BJ (cell line): ENCODE measurements at places on chromosomes 5 and 9. TPM values are rescaled to one million over a fixed set of nuclear protein-coding genes. Genes with fewer than 3 reads are reported as not detected.

- DNase-seq: no peak
Measured at GRCh38 chr5:149711338-149711737, 18.8 kb upstream of the PPARGC1B start.

GRCh38 chr5:36944607-36945225, 68.1 kb downstream of the NIPBL start:
- DNase-seq: no peak

- DNase-seq: no peak
Measured at GRCh38 chr9:127067603-127068220, 54.7 kb downstream of the ANGPTL2 start.

DNA sequence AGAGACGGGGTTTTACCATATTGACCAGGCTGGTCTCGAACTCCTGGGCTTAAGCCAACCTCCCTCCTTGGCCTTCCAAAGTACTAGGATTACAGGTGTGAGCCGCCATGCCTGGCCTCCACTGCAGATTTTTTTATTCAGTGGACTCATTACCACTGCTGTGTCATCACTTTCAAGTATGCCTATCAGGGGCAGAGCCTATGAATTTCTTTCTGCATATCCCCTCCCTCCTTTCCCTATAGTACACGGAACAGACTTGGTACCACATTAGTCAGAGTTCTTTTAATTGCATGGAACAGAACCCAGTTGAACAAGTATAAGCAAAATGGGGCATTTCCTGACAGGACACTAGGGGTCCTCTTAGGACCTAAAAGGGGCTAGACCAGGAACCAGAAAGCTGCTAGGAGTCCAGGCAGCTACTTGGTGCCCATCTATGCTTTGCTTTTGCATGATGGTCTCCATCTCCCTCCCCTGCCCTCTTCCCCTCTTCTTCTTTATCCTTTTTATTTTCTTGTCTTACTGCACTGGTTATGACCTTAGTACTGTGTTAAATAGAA, 5.8 kb downstream of the BSPRY start:
- no peak for DNase-seq

- DNase-seq: no peak
Measured at GRCh38 chr9:16561121-16561520, 309.3 kb downstream of the BNC2 start.

- no peak for DNase-seq
Measured at GRCh38 chr9:93826209-93826608, 128.9 kb downstream of the BARX1 start.

DNA sequence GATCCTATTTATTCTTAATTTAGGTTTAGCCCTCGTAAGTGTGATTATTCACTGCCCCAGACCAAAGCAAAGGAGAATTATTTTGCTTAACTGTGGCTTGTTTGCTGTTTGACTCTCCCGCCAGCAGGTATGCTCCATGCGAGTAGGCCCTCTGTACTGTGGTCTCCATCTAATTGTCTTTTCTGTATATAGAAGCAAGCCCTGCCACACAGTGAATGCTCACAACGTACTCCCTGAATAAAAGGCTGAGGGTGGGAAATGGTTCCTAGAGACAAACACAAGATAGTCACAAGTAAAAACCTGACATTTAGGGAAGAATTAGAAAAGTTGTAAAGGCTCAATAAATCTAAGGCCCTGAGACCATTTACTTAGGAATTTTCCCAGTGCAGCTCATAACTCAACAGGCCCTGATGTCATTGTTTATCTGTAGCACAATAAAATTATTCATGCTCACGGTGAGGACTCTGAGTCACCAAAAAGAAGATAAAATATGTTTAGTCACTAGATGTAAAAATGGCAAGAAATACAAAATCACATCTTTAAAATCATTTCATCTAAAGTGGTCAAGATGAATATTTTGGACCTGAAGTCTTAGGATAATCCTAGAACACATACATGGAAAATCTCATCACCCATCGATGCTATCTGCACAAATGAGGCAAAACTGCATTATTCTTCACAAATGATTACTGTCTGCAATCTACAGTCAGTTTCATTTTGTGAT, 473.2 kb downstream of the ENC1 start:
- peak; percentile 89 for DNase-seq

DNA sequence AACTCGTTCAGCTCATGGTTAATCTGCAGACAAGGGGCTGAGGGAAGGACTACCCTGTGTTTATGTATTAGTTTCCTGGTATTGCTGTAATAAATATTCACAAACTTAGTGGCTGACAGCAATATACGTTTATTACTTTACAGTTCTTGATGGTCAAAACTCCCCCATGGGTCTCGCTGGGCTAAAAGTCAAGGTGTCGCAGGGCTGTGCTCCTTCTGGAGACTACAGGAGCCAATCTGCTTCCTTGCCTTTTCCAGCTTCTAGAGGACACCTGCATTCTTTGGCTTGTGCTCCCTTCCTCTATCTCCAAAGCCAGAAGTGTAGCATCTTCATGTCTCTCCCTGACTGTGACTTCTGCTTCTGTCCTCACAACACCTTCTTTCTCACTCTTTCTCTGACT, 653.8 kb upstream of the RIOK2 start:
- DNase-seq: no peak

- no peak for DNase-seq
Measured at GRCh38 chr5:21145376-21145775, 1157.4 kb upstream of the CDH18 start.

DNA sequence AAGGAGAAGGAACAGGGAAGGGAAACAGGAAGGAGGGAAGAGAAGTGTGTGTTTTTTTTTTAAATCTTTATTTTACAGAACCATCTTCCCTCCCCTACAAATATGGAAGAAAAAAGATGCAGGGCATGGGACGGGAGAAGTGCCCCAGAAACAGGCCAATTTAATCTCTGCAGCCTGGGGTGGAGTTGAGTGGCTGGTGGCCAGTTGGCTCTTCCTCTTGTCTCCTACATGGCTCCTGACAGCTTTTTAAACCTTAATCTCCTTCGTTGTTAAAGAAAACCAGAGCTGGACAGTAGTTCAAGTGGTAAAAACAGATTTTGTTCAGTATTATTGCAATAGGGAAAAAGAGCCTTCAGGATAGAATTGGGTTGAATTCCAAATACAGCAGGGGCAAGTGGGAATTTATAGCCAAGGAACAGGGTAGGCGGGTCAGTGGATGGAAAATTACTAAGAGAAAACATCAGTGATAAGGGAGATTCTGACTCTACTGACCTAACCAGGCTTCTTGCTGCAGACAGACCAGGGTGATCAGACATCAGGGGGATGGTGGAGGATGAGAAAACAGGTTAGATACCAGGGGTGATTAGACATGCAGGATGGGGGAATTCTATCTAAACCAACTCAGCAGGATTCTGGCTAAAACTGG, 125.1 kb upstream of the CLINT1 start:
- DNase-seq: no peak

DNA sequence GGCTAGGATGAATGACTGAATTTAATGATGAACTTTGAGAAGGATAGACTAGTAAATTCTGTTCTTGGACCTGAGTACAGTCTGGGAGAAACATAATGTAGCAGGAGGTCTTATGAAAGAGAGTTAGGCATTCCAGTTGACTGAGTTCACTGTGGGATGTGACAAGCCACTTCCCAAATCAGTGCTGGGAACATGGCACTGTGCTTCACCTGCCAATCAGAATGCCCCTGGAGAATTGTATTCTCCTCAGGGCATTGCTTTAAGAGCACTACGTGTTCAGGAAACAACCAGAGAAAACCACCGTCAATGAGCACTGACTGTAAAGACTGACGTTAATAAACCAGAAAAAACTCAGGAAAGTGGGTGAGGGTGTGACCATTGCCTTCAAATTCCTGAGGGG, 1.2 kb downstream of the CCDC107 start:
- no peak for DNase-seq

GRCh38 chr9:137303893-137304382, 1.9 kb upstream of the NRARP start:
- no peak for DNase-seq

GRCh38 chr5:88142636-88142885, 126.1 kb downstream of the TMEM161B start:
- no peak for DNase-seq

GRCh38 chr5:132901036-132901435, 27.6 kb downstream of the LEAP2 start:
- no peak for DNase-seq

- no peak for DNase-seq
Measured at GRCh38 chr5:142561486-142562097, 124.3 kb downstream of the FGF1 start.

GRCh38 chr5:57317341-57317740, 143.5 kb downstream of the GPBP1 start:
- no peak for DNase-seq

GRCh38 chr5:95927927-95928723, 33.5 kb downstream of the ELL2 start:
- DNase-seq: no peak

GRCh38 chr9:13817754-13818278, 496.1 kb downstream of the NFIB start:
- DNase-seq: no peak

- no peak for DNase-seq
Measured at GRCh38 chr5:73625944-73626811, at the start of gene ARHGEF28. ARHGEF28 (plus strand) TSS chr5:73626196; CDS start chr5:73684852, 58,656 bp downstream.

DNA sequence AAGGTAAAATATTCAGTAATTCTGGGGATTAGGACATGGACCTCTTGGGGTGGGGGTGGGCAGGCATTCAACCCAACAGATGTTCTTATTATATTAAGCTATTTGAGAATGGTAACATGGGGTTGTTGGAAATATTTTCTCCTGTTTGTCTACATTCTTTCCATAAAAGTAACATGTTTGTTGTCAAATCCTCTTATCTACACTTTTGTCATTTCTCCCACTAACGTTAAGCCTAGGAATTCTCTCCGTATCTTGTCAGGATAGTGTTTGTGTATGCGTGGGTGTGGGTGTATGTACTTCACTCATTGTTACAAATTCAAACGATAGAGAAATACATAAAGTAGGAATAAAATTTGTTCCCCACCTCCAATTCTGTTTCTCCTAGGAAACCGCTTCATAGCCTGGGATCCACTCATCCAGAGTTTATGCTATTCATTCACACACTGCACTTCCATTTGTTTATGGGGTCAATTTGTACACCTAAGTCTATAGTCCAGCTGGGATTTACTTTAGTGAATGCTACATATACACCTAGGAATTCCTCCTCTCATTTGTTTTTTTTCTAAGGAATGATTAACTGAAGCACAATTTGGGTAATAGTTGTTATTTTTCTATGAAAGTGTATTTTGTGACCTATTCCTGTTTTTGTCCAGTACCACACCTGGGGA, 216.8 kb downstream of the DCP2 start:
- DNase-seq: no peak

DNA sequence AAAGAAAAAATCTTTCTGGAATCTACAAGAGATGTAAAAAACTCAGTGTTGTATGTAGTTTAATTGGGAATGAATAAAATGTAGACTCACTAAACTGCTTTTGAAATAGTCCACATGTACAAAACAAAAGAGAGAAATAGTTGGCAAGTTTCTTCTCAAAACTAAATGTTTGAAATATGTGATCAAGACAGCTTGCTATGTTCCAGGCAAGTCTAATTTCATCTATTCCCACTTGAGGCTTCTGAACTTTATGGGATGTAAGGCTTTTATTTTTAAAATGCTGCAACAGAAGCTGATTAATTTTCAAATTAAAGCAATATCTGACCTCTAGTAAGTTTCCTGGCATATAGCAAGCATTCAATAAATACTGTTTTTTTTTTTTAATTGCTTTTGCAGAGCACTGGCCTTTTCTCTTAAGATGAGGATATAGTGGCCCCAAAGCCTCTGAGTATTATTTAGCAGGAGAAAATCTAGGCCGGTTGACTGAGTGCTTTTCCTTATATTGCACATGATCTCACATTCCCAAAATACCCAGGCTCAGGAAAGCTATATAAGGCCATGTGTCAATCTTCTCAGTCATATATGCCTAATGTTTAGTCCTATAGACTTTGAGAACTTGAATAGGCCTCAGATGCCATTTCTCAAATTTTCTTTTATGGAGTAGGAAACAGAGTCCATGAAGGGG, 183.2 kb downstream of the NTRK2 start:
- no peak for DNase-seq

DNA sequence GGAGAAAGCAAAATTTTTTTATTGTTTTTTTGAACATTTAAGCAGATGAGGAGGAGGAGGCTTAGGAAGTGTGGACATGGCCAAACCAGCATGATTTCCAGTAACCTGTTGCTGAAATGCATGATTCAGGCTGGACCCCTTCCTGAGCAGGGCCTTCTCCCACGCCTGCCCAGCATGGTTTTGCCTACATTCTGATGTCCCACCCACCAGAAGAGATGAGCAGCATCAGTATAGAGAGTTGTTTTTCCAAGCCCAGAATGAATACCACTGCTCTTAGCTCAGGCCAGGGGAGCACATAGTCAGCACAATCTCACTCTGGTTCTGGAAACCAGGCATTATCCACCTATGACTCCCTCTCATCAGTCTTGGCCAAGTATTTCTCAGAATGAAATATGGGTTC, 90.1 kb downstream of the PAPPA start:
- DNase-seq: no peak

- DNase-seq: no peak
Measured at GRCh38 chr5:134451936-134452505, 40.3 kb upstream of the CDKN2AIPNL start.

DNA sequence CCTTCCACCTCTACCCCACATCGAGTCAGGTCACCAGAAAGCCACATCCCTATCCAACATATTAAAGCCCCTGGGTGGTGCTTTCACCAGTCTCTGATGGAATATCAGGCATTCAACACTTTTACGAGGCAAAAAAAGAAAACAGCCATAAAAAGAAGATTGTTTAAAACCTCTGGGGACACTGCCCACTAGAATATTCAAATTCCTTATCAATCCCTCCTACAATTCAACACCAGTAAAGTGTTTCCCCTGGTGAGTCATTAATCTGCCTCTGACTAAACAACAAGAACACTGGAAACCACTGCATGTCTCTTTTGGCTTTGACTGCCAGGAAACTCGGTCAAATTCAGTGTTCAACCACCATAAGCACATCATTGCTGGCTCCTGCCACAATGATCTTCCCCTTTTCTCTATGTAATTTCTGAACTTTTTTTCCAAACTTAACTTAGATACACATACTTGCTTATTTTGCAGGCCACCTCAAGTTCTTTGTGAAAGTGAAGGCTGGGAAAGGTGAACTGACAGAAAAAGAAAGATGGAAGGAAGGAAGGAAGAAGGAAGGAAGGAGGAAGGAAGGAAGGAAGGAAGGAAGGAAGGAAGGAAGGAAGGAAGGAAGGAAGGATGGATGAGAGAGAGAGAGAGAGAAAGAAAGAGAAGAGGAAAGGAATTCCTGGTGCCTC, 105.3 kb downstream of the PAX5 start:
- no peak for DNase-seq

The CDC20B gene
- polyA plus RNA-seq: not detected in 2 replicates

The RHOBTB3 gene
- 288 and 320 TPM in 2 replicates for polyA plus RNA-seq

The IRX1 gene
- 0.15 and 0.33 TPM in 2 replicates for polyA plus RNA-seq

The AIF1L gene
- 0.05 TPM in 1 of 2 replicates, not detected in the other for polyA plus RNA-seq

The ADAMTS2 gene
- 80.0 and 129 TPM in 2 replicates for polyA plus RNA-seq

The POU5F2 gene
- polyA plus RNA-seq: 0.04 and 0.06 TPM in 2 replicates

The LCN15 gene
- not detected in 2 replicates for polyA plus RNA-seq

The PRLR gene
- polyA plus RNA-seq: 0.34 and 0.59 TPM in 2 replicates

The ACSL6 gene
- polyA plus RNA-seq: not detected in 2 replicates
